ENCODE measurements at places on chromosomes 3 and 15.

DNA sequence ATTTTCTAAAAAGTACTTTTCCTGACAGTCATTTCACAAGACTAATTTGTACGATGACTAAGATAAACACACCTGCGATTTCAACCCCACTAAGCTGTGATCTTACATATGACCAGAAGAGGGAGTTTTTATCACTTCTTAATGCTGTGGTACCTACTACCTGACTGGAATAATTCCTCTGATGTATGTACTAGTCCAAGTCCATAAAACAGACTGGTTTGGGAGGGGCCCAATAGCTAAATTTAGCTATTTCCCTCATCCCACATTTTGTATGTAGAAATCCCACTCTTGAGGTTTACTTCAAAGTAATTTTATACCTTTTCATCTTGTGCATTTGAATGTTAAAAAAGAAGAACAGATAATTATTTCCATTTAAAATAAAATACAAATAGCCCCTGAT is 49.7 kb upstream of the SCAANT1 start:
- DNase-seq: no peak

DNA sequence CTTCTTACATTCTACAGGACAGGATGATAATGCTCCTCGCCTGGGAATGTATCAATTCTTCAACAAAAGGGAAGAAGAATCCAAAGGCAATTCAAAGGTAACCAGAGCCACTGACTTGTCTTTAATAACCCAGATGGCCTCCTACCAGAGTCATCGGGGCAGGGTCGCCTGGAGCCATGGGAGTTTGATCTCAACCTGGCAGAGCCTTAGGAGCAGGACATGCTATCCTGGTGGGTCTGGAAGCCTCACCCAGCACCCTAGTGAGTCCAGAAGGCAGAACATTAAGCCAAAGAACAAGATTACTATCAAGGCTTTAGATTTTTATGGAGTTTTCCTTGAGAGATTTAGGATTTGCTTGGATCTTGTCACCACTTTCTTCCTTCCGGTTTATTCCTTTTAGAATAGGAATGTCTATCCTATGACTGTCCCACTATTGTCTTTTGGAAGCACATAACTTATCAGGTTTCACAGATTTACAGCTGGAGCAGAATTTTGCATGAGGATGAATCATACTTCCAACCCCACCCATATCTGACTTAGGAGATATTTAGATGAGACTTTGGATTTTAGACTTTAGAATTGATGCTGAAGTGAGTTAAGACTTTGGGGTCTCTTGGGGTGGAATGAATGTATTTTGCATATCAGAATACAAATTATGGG is 330.3 kb upstream of the GOLIM4 start:
- DNase-seq: no peak

GRCh38 chr3:197041875-197042488 is 12.4 kb upstream of the MELTF start:
- DNase-seq: no peak

- DNase-seq: no peak
Measured at GRCh38 chr15:67781907-67782690, 43.2 kb upstream of the SKOR1 start.

GRCh38 chr15:56820333-56820732 is 87.0 kb upstream of the ZNF280D start:
- no peak for DNase-seq

DNA sequence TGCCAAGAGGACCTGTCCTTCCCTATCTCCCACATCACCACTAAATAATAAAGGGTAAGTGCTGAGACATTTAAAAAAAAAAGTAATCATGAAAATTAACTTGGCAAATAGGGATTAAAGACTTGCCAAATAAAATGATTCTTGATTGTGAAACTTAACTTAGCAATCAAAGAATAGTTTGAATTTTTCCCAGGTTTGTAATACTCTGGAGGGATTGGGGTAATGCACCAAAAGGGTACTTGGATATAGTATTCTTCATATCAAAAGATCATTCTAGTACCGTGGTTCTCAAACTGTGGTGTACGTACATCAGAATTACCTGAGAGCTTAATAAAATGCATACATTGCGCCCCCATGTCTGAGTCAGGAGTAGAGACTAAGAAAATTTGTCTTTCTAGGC is 28.5 kb downstream of the CALML4 start:
- no peak for DNase-seq

DNA sequence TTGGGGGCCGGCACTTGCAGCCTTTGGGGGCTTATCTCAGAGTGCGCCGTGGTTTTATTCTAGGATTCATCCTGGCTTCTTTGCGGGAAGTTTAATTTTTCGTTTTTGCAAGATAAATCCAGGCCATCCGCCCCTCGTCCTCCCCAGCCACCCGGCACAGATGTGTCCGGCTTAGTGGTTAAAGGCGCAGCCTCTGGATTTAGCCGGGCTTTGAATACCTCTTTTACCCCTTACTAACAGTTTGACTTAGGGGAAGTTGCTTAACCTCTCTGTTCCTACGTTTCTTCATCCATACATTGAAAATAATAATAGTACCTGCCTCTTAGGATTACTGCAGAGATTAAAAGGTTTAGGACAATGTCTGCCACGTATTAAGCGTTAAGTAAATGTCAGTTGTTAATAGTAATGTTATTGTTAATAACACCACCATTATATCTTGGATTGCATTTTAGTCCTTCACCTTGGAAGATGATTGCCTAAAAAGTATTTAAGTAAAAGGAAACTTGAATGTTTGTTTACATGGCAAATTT is 714 bp downstream of the ECT2 start:
- no peak for DNase-seq

- DNase-seq: no peak
Measured at GRCh38 chr3:19272296-19272695, 124.0 kb downstream of the KCNH8 start.

- no peak for DNase-seq
Measured at GRCh38 chr3:7367968-7368367, 507.1 kb downstream of the GRM7 start.

DNA sequence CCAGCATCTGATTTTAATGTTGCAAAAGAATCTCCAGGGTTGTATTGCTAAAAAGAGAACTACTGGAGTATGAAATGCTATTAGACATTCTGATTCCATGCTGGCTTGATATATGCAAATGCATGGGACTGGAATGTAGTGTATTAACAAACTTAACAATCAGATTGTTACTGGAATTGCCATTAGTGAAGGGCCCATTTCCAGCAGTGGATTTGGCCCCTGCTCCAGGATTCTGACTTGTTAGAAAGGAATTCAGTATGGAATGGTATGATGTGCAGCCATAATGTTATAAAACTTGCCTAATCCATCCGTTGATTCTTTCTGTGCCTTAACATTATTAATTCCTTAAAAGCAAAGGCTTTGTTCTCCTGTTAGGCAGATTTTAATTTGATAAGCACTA is 7.9 kb downstream of the ARRDC4 start:
- DNase-seq: no peak

DNA sequence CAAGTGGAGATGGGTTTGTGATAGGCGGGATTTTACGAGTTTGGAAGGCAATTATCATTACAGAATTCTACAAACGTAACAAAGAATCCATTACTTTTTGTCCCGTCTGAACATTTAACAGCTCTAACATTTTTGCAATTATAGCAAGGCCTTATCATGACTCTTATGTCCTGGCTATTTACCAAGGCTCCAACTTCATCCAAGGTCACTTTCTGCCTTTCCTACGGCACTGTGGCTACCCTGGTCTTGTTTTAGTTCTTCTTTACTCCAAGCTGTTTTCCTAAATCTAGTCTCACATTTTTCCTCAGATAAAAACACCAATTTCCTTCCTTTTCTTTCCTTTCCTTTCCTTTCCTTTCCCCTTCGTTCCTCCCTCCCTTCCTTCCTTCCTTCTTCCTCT is 33.5 kb upstream of the GRM7 start:
- DNase-seq: no peak

DNA sequence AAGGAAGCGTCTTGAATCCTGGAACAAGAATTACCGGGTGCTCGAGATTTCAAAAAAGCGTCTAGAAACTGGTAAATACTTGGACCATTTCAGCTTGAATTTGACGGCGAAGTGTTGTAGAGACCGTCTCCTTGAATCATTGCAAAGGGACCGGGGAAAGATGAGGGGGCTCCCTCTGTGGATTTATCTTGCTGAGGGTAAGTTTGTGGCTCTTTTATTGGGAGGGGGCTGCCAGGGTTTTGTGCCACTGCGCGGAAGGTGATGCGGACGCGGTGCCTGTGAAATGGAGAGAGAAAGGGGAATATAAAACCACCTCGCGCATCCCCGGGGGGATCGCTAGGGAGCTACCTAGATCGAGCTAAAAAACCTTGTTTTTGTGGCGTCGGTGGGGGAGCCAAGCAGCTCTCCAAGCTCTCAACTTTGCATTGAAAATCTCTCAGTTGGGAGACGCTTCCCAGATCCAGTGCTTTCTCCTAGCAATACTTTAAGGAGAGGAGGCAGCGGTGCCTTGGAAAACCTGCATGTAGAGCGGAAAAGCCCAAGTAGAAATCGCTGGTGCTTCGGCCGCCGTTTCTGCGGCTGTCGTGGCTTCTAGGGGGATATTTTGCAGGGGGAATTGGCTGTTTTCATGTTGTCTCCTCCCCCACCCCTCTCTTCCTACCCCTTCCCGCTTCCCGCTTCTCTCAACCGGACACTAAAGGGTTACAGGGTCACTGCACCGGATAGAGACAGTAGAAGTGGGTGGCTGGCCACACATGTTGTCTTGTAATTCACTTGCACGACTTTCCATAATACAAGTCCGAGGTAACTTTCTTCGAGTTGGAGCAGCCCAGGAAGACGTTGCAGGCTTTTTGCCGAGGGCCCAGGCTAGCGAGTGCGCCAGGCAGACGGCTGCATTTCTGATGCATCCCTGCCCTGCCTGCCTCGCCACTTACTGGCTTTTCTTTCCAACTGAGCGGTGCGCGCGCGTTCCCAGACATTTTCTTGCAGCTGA is 187.6 kb downstream of the NLGN1 start:
- peak; percentile 61 for DNase-seq

- DNase-seq: no peak
Measured at GRCh38 chr15:76433798-76434400, 97.3 kb downstream of the ISL2 start.

DNA sequence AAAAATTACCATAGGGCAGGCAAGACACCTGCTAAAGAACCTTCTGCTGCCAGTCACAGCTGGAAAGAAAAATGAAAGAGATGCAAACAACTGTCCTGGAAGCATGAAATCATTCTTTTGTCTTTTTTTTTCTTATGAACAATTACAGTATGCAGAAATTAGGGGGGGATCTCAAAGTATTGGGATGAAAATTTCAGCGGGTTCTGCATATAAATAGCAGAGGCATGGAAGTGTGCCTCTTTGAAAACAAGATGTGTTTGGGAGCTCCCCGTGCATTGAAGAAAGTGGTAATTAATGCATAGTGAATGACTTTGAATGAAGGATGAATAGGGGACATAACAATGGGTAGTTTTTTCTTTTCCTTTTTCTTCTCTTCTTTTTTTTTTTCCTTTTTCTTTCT is 431.2 kb downstream of the SOX2 start:
- DNase-seq: peak; percentile 57

DNA sequence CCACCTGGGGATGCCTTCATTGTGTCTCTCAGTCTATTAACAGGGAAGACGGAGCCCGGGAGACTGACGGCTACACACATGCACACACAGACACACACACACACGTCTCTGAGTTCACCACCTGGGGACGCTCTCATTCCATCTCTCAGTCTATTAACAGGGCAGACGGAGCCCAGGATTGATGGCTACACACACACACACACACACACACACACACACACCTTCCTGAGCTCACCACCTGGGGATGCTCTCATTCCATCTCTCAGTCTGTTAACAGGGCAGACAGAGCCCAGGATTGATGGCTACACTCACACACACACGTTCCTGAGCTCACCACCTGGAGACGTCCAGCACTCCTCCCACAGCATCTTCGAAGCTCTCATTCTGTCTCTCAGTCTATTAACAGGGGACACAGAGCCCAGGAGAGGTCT is 143.9 kb downstream of the OR4M2 start:
- DNase-seq: no peak

DNA sequence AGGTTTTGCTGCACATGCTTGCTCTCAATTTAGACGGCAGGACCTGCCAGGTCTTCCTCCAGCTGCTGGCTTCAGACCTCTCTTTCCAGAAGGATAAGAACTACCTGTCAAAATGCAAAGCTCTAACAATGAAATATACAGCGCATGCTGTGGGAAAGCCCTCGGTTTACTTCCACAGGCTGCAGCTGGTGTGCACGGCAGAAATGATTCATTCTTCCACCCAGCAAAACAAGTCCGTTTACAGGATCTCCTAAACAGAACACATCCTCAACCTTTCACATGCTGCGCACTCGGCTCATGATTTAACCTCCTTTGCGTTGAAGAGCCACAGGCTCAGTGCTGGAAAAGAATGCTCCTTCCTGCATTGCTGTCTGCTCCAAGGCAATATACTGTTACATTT is 92.4 kb upstream of the WNT5A start:
- no peak for DNase-seq

DNA sequence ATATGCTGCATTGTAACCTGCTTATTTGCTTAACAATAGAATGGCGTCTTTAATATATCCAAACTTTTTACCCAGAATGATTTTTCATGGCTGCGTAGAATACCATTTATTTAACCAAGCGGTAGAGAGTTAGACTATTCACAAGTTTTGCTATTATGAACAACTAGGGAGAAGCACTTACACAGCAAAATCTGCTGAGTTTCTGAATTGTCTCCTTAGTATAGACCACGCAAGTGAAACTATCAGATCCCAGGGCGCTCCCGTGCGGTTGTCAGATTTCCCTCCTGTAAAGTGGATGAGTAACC is 12.6 kb upstream of the ADPGK start:
- DNase-seq: no peak

- DNase-seq: no peak
Measured at GRCh38 chr3:95327478-95327877, 1264.6 kb downstream of the NSUN3 start.

DNA sequence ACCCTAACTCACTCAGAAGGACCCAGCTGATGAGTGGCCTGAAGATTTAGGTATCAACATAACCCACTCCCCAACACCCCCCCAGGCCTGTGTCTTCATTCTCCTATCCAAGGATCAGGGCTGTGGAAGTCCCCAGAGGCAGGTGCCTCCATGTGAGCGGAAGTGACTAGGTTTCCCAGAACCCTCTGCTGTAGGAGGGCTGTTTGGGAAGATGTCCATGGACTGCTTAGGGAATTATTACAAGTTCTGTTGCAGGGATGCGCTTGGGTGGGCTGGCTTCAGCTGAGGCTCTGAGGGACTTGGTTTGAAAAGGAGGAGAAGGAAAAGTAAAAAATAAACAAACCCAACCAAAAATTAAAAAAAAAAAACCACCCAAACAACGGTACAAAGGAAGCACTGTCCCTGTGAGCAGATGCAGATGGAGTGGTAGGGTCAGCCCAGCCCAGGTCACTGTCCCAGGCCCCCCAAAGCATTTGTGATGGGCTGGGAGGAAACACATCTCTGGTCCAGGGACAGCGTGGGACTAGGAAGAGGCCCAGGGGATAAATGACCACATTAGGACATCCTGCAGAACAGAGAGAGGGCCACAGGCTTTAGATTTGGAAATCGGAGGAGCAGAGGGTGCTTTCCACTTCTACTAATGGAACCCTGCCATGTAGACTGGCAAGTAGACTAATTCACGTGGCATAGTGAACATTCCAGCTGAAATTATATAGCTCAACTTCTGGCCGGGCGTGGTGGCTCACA is 12.2 kb upstream of the APOD start:
- DNase-seq: no peak

Data from iPS DF 19.7 (cell line).